ENCODE measurements at places on chromosomes 2 and 18.

DNA sequence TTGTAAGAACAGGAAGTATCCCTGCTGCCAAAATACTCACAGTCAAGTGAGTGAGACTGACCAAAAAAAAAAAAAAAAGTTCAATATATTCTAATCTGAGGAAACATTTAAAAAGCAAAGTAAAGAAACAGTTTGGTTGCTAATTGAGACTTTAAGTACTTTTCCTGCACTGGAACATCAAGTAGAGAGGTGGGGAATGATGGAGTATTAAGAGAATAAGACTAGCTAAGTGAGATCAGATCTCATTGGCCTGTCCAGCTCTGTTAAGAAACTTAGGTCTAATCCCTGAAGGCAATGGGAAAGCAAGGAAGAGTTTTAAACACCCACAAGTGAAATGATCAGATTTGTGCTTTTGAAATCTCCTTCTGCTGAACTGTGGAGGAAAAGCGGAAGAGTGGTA, 27.8 kb upstream of the MAP4K3 start:
- H3K4me3 ChIP-seq = no peak overlapping the region
- peaks cover 17% of the 10 kb centered on the region for H3K4me1 ChIP-seq
- no peaks in the 10 kb centered on the region for H3K27me3 ChIP-seq
- no peak overlapping the region for H3K27ac ChIP-seq
- H3K36me3 ChIP-seq = no peaks in the 10 kb centered on the region
- no peak for DNase-seq

DNA sequence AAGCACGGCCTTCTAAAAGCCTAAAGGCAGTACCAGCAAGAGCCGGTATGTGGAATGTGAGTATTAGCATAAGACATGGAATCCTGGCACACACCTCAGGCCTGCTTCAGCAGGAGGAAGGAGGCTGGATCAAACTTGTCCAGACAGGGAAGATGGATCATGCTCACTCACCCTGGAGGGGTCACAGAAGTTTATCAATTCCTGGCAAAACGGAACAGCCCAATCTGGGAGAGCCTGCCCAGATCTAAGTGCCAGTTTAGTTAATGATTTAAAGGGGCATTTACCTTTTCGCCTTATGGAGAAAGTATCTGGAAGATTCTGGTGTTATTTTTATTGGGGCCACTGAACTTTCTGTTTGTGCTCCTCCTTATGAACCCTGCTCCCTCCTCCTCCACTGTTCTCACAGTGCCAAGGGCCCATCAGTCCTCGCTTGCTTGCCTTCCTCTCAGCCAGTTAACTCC, 58.3 kb upstream of the NFE2L2 start:
- H3K27me3 ChIP-seq = no peaks in the 10 kb centered on the region
- H3K36me3 ChIP-seq = no peaks in the 10 kb centered on the region
- no peak overlapping the region for H3K27ac ChIP-seq
- H3K4me1 ChIP-seq = no peaks in the 10 kb centered on the region
- H3K4me3 ChIP-seq = no peak overlapping the region

DNA sequence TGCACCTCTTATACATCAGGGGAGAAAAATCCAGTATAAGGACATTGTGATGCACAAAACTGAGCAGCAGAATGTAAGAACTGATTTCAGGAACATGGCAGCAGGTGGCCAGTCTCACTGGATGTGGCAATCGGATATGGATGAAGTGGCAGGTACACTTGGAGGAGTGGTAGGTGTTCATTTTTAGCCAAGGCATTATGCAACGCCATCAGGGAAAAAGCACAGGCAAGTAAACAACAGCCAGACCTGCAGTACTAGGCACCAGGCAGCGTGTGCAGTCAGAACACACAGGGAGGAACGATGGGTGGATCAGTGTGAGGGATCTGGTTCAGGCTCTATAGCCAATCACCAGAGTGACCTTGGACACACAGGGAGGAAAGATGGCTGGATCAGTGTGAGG, 77.4 kb upstream of the GCFC2 start:
- H3K36me3 ChIP-seq = no peaks in the 10 kb centered on the region
- no peak overlapping the region for H3K27ac ChIP-seq
- no peak for DNase-seq
- H3K4me1 ChIP-seq = no peaks in the 10 kb centered on the region

DNA sequence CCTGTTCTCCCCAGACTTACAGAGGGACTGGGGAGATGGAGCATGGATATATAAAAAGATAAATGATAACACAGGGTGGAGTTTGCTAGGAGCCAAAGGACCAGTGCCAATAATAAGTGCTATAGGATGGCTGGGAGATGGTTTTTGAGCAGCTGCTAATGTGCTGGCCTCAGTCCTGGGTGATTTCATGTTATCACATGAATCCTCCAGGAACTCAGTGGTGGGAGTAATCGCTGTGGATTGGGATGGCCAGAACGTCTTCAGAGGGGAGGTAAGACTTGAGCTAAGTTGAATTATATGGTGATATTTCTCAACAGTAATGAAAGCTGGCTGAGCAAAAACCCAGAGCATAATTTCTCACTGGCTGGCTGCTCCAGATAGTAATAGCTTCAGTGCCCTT, 441.4 kb downstream of the SLC4A3 start:
- H3K36me3 ChIP-seq = no peaks in the 10 kb centered on the region
- H3K27me3 ChIP-seq = no peaks in the 10 kb centered on the region
- H3K4me3 ChIP-seq = no peak overlapping the region
- no peak overlapping the region for H3K27ac ChIP-seq
- H3K4me1 ChIP-seq = no peaks in the 10 kb centered on the region

All from psoas muscle (tissue), 8 donors.